Stimulated activated CD4-positive, alpha-beta T cell treated with anti-CD3 and anti-CD28 coated beads, Interleukin-15, amount 100 ng/mL, for 1 hour (primary cell): ENCODE measurements at places on chromosomes 5 and 9.

DNA sequence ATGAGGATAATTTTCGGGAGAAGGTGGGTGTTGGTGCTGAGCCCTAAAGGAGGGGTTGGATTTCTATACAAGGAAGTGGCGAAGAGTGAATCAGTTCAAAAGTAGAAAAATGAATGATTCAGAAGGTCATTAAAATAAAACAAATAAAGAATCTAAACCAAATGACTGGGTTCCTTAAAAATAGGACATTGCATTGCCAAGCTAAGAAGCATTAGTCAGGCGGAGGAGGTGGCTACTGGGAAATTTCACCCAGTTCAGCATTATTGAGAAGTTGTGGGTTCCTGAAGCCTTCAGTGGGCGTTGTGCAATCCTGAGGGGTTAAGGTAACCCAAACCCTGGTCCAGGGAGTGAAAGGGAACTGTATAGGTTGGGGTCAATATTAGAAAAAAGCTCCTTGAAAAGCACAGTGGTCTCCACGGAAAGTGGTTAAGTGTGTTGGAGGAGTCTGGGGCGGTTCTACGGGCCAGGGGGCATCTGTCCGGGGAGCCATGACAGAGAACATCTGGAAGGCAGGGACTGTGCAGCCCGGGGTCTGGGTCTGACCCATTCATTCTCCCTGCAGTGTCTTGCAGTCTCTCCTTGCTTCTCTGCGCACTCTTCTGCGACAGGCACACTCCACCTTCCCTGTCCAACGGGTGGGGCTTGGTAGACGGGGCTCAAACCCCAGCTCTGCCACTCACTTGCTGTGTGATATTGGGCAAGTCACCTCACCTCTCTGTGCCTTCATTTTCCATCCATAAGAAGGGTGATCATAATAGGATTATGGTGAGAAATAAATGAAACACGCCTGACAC lies 27.6 kb upstream of the DUSP1 start:
- no peak for DNase-seq

- no peak for DNase-seq
These were observed 99.2 kb downstream of the PPP2R2B start for GRCh38 chr5:146779211-146779869.

- DNase-seq, result no peak
These were observed 48.8 kb upstream of the CDH10 start for GRCh38 chr5:24693609-24694008.

DNA sequence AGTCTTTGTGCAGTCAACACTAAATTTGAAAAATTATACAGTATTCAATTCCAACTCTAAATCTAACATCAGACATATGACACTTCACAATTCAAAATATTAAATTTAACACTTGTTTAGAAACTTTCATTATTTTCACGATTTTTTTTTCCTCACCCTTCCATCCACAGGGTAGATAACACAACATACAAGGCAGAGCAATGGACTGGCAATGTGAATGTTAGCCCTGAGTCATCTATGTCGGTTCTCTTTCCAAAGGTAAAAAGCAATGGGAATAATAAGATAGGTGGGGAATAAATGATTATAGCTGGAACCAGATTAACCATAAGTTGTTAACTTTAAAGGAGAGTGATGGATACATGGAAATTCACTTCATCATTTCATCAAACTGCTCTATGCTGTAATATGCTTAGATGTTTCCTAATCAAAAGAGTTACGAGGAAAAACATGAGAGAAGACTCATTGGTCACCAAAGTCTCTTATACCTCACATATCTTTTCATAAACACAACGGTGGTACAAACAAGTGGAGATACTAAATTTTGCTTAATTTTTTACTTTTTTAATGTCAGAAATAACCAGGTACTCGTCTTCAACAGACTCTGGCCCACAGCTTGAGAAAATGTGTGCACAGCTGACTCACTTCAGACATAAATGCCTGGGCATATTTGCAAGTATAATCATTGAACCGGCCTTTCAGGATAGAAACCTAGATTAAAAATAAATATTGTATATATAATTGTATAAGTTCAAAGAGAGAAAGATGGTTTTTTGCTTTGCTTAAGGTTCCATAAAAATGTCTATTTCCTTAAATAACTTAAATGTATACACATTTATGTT lies 23.0 kb downstream of the RFX3 start:
- DNase-seq, result no peak

GRCh38 chr5:93990504-93991070 lies 249.2 kb upstream of the POU5F2 start:
- DNase-seq, result no peak

- no peak for DNase-seq
These were observed 15.6 kb downstream of the SPARC start for GRCh38 chr5:151670953-151671636.

DNA sequence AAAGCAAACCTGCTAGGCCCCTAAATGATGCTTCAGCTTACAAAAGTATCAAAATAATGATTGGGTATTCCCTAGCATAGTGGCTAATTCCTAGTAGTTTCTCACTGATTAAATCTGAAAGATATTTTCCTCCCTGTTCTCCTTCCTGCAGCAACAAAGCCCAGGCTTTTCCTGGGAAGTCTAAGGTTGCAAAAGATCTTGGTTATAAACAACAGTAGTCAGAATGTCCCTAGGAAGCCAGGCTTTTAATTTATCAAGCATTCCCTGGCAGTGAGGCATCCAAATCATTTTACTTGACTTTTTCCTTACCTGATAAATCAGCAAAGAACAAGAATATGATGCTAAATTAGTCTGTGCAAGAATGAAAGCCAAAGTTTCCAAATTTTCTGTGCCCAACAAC lies 272.0 kb downstream of the PDE4D start:
- DNase-seq, result no peak

DNA sequence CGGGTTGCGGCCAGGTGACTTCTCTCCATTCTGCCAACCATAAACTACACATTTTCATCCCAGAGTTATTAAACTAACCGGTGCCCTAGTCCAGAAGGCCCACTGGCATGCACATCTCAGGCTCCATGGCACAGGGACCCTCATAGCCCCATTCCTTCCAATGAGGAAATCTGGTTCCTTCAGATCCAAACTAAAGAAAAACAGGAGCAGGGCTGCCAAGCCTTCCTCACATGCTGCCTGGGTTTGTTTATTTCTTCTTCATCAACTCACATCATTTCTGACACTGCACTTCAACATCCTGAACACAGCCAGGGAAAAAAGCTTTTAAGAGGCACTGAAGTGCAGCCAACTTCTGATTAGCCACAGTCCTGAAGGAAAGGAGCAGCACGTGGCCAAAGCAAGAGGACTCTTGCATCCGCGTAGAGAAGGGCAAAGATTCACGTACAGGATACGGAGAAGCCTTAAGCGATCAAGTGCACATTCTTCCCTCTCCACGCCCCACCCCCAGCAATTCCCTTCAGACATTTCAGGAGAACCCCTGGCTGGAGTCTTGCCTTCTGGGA lies 22.5 kb downstream of the LHFPL2 start:
- no peak for DNase-seq

DNA sequence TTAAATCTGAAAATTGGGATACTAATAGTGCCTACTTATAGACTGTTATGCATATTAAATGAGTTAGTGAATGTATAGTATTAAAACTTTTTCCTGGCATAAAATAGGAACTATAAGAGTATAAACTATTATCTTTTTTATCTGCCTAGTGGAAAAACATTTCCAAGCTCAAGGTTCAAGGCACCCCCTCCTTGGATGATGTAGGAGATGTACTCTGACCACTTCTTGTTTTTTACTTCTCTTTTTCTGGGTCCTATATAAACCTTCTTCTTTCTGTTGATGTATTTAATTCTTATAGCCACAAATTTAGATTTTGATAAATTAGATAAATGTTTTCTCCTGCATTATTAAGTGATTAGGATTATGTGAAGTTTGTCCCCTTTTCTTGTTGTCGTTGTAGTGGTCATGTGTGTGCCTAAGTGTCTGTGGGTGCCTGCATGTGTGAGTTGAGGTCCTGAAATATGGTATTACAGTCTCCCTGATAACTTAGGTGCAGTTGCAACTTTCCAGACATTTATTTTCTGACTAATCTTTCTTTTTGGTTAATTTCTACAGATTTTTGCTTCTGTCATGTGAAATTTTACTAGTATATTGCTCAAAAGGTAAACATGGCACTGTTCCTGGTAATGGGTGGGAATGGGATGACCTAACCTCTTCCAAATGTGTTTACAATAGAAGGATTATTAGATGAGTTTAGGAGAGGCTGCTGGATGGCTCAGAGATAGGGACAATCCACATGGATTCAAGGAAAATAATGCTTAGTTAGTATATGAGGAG lies 160.8 kb upstream of the CDKN2B start:
- no peak for DNase-seq

- DNase-seq, result no peak
These were observed 151.5 kb downstream of the TAF11L14 start for GRCh38 chr5:17785774-17786173.
